A549 treated with GW870086 at 1 μM for 4 hours (cell line): ENCODE measurements at places on chromosomes 13 and 19. TPM values are rescaled to one million over a fixed set of nuclear protein-coding genes. Genes with fewer than 3 reads are reported as not detected.

Gene SELENOV
- not detected in 5 replicates for total RNA-seq

Gene GJB2
- total RNA-seq = 0.62 to 1.00 TPM (median 0.86 TPM) in 5 replicates

Gene ZNF625
- total RNA-seq = not detected in 5 replicates

Gene REXO1
- 16.1 to 22.6 TPM (median 19.0 TPM) in 5 replicates for total RNA-seq

Gene LRP3
- total RNA-seq = 35.0 to 57.4 TPM (median 49.2 TPM) in 5 replicates

Gene GPC5
- total RNA-seq = 0.09 TPM in 1 of 5 replicates, not detected in the others
